Effector CD8-positive, alpha-beta T cell (primary cell): ENCODE measurements at places on chromosomes 12 and 14.

GRCh38 chr12:131380965-131381705, 329.8 kb upstream of the SFSWAP start:
- no peak for DNase-seq

- DNase-seq, result no peak
Measured at GRCh38 chr14:104579507-104579906, at the start of gene C14orf180. TSS of gene C14orf180 (plus strand) at chr14:104579764. CDS start at chr14:104586431, 6,667 bp downstream.

GRCh38 chr12:14839262-14839661, 4.1 kb downstream of the ART4 start:
- no peak for DNase-seq

- DNase-seq, result no peak
Measured at GRCh38 chr12:90102957-90103652, 394.5 kb upstream of the ATP2B1 start.

- DNase-seq, result no peak
Measured at GRCh38 chr12:83018088-83018487, 331.4 kb downstream of the TMTC2 start.

- DNase-seq, result no peak
Measured at GRCh38 chr12:124665511-124665910, 98.1 kb upstream of the NCOR2 start.

GRCh38 chr14:95520346-95520745, 3.9 kb upstream of the SYNE3 start:
- DNase-seq, result no peak
